CD4-positive, alpha-beta T cell treated with Interleukin-17A for 1 hour (primary cell): ENCODE measurements at places on chromosomes 6 and 20.

DNA sequence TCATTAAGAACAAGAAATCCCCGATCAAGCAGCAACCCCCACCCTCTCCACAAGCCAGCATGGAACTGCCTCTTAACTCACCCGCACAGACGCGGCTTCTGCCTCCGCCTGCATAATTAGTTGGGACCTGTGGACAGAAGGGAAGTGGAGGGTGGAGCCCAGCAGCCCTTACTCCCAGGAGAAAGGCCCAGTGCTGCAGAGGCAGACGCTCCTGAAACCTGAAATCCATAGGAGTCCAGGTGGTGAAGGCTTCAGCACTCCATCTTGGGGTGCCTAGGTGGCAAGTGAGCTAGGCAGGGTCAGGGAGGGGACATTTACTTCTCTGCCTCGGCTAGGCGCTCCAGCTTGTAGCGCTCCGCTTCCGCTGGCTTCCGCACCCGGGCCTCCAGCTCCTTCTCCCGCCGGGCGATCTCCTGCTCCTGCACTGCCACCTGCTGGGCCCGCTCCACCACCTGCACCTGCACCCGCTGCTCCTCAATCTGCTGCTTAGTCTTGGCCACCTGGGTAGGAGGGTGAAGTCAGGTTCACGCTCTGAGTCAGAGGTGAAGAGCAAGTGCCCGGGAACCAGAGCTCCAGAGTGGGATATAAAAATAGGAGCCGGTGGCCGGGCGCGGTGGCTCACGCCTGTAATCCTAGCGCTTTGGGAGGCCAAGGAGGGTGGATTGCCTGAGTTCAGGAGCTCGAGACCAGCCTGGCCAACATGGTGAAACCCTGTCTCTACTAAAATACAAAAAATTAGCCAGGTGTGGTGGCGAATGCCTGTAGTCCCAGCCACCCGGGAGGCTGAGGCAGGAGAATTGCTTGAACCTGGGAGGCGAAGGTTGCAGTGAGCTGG, 10.7 kb downstream of the TUBB start:
- DNase-seq: peak; percentile 88

DNA sequence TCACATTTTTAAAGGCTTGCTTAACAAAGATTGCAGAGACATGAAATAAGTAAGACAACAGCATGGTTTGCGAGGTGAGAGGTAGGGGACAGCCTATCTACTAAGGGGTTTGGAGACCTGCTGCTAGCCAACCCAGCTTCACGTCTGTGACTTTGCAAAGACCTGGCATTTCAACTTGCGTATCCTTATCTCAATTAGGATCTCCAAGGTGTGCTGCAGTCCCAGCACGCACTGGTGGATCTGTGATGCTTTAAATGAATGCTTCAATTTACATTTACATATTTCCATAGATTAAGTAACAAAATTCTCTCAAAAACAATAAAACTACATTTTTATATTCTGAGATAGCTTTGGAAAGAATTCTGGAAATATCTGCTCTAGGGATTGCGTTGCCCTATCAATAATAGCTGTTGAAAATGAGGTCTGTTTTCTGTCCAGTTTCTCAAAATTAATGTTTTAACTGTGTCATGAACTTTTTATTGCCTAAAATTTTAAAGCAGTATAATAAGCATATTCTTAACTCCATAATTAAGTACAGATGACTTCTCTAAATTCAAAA, 124.4 kb upstream of the EDN1 start:
- DNase-seq: no peak

GRCh38 chr6:73389854-73390253, 4.8 kb upstream of the DDX43 start:
- no peak for DNase-seq

GRCh38 chr20:54622333-54623295, 147.2 kb downstream of the DOK5 start:
- DNase-seq: no peak

- no peak for DNase-seq
Measured at GRCh38 chr6:24445704-24446103, 43.0 kb downstream of the MRS2 start.

DNA sequence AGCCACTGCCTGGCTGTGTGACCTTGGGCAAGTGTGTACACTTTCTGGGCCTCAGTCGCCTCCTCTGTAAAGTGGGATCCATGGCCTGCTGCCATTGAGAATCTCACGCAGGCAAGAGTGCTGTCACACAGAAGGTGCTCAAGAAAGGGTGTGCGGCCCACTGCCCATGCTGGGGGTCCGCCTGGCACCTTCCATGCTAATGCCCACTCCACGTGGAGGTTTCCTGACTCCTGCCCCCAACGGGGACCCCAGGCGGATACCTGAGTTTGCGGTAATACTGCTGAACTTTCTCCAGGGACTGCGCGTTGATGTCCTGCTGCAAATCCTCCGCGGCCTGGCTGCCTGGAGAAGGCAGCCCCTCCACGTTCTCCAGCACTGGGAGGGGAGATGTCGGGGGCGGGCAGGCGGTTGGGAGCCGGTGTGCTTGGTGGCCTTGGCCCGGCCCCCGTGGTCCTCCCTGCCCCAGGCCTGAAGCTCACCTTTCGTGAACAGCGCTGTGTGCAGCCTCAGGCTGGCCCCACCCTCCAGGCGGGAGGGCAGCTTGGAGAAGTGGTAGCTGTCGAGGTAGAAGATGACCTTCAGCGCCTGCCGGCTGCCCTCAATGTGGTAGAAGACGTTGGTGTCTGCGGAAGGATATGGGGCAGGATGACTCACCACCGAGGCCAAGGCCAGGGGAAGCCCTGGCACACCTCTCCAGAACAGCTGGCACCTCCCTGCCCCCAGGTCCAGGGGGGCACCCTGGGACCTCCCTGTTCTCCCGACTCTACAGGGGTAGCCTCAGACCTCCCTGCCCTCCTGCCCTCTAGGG, 195.6 kb downstream of the PREX1 start:
- no peak for DNase-seq

DNA sequence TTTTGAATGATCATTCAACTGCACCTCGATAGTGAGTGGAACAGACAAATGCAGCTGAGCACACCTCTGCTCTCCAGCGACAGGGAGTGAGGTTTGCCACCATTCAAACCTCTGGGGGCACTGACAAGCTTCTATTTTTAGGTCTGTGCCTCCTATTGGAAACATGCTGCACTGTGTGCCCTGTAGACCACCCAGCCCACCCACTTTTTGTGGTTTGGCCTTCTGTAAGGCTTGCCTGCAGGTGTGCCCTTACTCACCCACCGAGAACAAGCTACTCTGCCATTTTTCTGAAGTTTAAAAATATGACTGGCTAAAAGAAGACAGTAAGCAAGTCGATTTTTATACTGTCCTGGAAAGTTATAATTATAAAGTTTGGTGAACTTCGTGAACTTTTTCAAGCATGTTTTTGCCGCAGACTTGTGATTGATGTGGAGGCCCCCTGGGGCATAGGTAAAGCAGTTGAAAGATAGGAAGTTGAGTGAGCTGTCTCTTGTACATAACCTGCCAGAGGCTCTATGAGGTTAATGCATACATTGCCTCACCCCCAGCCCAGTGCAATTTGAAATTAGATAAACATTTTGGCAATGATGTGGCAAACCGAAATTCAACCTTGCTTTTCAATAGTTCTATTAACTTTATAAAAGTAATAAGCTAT, 53.8 kb downstream of the ADGRG6 start:
- no peak for DNase-seq

GRCh38 chr6:2945153-2945452, 26.3 kb downstream of the SERPINB6 start:
- no peak for DNase-seq

- DNase-seq: no peak
Measured at GRCh38 chr6:81997090-81997926, 244.8 kb upstream of the TENT5A start.

DNA sequence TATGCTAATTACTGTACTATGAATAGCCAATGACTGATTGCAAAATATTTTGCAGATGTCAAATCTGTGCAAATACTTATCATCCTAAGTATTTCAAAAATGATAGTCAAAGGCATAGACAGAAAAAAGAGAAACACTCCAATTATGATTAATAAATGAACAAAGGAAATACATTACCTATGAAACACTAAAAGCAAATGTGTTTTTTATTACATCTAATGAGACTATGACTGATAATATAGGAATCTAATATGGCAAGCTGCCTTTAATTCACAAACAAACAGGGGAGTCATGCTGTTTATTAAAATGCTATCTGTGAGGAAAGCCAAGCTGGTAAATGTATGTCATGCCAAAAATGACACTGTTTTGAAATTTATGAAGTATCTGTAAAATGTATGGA, 713.2 kb upstream of the NRSN1 start:
- DNase-seq: no peak

GRCh38 chr20:53606364-53606985, 12.8 kb upstream of the ZNF217 start:
- no peak for DNase-seq

- DNase-seq: no peak
Measured at GRCh38 chr20:43716757-43717615, 9.8 kb downstream of the GTSF1L start.

GRCh38 chr6:152874846-152875568, 107.8 kb downstream of the FBXO5 start:
- DNase-seq: no peak

DNA sequence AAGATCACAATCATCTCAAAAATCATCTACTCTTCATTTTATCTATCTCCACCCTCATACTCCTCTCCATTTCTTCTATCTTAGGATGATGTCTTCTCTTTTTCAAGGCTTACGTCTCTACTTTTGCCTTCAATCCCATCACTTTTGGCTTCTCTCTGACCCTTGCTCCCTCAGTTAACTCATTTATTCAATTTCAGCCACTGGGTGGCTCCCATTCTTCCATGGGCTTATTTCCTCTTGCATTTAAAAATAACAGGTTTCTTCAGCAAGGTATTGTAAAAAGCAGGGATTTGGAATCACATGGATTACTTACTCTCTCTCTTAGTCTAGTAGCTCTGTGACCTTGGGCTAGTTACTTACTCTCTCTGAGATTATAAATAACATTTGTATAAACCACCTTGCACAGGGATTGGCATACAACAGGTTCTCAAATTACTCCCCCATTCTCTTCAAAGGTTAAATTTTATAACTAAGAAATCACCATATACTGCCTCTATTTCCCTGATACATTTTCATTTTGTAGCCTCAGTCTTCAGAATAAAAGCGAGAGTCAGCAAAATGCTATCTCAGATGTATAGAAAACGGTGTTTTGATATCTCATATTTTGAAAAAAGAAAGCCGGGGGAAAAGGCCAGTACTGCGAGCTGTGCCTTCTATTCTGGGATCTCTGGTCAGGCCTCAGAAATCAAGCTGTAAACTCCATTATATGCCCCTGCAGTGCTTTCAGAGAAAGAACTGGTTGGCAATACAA, 5.5 kb downstream of the ZSCAN12 start:
- no peak for DNase-seq

- DNase-seq: no peak
Measured at GRCh38 chr6:166583230-166583965, 3.1 kb downstream of the RAMACL start.

- DNase-seq: no peak
Measured at GRCh38 chr6:37903351-37904340, 84.1 kb downstream of the ZFAND3 start.

- no peak for DNase-seq
Measured at GRCh38 chr20:61629602-61630390, 377.7 kb downstream of the CDH4 start.

DNA sequence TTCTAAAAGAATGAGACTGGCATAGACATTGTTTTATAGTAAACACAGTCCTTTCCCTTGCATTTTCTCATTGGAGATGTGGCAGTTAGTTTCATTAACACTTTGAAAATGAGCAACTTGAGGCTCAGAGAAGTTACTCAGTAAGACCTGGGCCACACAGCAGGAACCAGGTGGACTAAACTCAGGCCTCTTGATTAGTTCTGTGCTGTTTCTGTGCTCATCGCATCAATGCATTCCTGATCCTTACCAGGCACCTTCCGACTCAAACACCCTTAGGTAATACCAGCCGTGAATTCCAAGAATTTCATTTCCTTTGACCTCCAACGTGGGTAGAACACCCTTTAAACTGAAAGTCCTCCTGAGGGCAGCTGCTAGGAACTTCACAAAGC, 362.8 kb downstream of the ESR1 start:
- DNase-seq: no peak

DNA sequence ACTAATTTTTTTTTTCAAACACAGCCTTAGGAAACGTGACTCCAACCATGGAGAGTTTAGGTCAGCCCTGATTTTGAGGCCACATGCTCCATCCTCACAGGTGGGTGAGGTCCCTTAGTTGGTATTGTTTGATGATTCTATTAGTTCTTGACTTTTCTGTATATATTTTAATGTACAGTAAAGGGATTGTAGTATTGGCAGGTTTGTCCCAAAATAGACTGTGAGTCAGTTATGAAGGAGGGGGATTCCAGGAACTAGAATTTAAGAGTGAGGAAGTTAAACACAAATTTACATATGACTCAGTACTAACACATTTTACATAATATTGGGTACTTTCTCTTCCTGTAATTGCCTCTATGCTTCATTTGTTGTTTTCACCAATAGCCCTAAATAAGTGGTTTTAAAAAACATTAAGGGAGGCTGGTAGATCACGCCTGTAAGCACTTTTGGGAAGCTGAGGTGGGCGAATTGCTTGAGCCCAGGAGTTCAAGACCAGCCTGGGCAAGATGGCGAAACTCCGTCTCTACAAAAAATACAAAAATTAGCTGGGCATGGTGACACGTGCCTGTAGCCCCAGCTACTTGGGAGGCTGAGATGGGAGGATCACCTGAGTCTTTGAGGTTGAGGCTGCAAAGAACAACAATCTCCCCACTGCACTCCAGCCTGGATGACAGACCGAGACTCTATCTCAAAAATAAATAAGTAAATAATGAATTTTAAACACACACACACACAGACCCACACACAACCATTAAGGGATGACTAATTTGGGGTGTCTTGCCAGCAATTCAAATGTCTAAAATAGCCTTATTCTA, 81.8 kb downstream of the SGK1 start:
- DNase-seq: peak; percentile 63

DNA sequence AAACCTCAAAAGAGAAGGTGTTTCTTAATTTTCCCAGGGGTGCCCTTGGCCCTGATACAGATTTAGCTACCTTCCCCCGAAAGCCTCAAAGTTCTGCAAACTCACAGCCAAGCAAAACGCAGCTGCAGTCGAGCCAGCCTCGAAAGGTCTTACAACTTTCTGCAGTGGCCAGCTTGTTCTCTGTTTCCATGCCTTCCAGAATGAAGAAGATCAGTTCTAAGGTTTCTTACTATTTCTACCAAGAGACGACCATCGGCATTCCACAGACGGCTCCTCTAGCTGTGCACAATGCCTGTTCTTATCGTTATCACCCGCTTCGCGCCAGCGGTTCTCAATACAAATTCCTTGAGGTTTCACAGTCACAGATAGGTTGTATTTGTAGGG, 28.5 kb upstream of the CCR6 start:
- DNase-seq: no peak

DNA sequence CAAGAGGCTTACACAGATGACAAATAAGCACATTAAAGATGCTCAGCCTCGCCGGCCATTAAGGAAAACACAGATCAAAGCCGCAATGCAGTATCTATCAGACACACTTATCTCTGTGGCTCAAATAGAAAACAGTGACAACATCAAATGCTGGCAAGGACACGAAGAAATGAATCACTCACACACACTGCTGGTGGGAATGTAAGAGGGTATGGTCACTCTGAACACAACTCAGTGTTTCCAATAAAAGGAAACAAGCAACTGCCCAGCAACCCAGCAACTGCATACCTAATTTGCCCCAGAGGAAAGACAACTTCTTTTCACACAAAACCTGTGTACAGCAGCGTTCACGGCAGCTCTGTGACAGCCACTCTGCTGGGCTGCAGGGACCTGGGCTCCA, 155.8 kb downstream of the WDR27 start:
- DNase-seq: no peak

GRCh38 chr6:49299279-49299678, 163.8 kb downstream of the MMUT start:
- no peak for DNase-seq
